ENCODE measurements at places on chromosomes 16 and 17.

- peak; percentile 16 for DNase-seq
Observed at GRCh38 chr17:57956291-57957119, 1.3 kb upstream of the CUEDC1 start.

- no peak for DNase-seq
Observed at GRCh38 chr16:78256686-78257375, 157.4 kb downstream of the WWOX start.

- no peak for DNase-seq
Observed at GRCh38 chr17:68972119-68972704, 17.0 kb upstream of the ABCA8 start.

DNA sequence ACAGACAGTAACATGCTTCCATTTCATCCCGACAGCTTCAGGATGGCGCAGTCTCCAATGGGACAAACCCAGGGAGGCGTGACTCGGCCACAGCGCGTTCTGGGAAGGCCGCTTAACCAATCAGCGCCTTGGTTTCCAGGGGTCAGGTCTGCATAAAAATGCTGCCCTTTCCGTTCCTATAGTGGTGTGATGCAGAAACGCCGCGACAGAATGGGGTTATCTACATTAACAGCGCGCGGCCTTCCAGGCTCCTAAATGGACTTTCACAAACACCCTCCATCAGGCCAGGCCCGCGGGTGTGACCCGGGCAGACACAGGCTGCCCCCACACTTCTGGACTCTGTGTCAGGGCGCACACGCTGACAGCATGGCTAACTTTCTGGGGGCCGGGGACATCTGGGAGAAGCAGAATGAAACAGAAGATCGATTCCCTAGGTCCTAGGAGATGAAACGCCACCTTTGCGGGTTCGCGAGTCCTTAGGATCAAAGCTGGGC is 792 bp downstream of the TMEM231 start:
- DNase-seq, result no peak

DNA sequence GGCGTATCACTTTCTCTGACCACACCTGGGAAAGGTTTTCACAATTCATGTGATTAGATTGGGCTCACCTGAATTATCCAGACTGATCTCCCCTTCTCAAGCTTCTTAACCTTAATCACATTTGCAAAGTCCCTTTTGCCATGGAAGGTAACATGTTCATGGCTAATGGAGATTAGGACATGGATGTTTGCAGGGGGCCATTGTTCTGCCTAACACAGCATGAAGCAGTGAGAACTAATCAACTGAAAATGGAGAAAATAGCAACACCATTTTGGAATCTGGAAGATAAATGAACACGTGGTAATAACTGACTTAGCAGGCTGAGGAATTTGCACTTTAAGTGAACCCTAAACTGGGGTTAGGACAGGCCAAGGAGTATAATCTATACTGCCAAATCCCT is 25.0 kb upstream of the SBK1 start:
- no peak for DNase-seq

DNA sequence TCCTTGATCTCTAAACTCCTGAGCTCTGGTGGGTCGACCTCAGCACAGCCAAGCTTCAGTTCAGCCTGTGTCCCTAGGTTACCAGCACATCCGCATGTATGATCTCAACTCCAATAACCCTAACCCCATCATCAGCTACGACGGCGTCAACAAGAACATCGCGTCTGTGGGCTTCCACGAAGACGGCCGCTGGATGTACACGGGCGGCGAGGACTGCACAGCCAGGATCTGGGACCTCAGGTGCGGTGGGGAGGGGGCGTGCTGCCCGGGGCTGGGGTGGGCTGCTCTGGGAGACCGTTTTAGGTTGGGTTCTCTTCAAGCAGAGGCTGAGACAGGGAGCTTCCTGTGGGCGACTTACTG is 1.1 kb downstream of the MLST8 start:
- DNase-seq, result no peak

GRCh38 chr16:57875347-57875746 is 73.1 kb upstream of the KIFC3 start:
- DNase-seq, result no peak

DNA sequence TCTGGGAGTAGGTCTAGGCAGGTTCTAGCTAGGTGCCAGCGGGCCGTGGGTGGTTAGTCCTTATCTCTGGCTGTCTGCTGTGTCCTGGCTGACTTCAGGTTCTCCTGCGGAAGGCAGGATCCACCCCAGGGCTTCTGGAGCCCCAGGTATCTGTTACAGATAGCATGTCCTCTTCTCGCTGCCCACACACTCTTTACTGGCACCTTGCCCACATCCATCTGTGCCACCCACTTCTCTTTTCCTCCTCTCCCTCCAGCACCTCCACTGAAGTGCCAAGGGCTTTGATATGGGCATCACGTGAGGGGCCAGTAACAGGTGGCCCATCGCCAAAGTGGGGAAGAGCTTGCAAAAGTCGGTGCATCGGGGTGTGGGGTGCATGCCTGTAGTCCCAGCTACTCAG is 4.6 kb upstream of the MPP2 start:
- DNase-seq, result no peak

GRCh38 chr16:30010844-30011713 is at the start of gene DOC2A:
Gene DOC2A, minus strand, starts transcription at chr16:30011027. Its CDS starts 805 bp downstream, at chr16:30010222.
- DNase-seq, result no peak

DNA sequence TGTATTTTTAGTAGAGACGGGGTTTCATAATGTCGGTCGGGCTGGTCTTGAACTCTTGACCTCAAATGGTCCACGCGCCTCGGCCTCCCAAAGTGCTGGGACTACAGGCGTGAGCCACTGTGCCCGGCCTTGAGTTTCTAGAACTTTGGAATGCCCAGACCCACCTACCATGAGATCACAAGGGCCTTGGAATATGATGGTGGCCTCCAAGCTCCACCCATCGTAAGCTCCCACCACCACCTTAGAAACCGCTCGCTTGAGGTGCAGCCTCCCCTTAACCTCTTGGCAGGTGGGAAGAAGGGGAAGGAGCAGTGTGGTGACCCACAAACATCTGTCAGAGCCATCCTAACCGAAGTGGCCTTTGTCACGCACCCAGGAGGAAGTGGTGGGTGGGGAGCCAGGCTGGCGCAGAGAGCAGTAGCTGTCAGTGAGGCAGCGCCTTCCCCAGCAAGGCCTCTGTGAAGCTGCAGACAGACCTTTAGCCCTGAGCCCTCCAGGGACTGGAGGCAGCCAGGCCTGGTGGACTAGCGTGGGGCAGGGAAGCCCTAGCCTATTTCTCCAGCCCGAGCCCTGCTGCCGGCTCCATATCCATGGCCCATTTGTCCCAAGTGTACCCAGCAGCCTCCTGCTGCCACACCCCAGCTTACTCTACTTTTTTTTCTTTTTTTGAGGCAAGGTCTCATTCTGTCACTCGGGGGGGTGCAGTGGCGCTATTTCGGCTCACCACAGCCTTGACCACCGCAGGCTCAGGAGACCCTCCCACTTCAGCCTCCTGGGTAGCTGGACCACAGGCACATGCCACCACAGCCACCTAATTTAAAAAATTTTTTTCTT is 13.1 kb upstream of the SEPHS2 start:
- DNase-seq, result peak; percentile 73

- no peak for DNase-seq
Observed at GRCh38 chr17:67649891-67650290, 67.8 kb upstream of the NOL11 start.

DNA sequence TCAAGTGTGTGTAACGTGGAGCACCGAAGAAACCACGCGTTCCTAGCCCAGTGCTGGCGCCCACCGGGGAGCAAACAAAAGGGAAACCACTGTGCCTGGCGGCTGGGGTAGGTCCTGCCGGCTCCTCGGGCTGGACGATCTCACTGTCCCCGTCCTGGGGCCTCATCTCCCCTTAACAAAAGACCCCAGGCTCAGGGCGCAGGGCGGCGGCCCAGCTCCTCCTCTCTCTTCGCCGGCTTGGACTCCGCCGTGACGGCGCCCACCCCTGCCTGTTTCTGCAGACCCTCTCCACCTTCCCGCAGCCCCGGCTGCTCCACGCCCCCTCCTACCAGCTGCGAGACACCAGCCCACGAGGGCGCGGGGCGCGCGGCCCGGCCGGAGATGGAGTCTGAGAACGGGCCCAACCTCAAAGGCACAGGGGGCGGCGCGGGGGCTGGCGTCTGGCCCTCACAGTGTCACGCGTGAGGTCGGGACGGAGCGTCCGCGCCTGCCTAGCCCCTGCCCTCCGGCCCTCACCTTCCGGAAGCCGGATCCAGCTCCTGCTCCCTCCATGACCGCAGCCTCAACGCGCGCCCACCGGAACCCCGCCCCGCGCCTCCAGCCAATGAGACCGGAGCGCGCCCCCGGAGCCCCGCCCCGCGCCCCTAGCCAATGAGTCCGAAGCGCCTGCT is at the start of gene CENPX:
Gene CENPX, minus strand, starts transcription at position 569 of the 671 bp plus-strand sequence. Its CDS starts 17 bp downstream, at position 552.
- no peak for DNase-seq

DNA sequence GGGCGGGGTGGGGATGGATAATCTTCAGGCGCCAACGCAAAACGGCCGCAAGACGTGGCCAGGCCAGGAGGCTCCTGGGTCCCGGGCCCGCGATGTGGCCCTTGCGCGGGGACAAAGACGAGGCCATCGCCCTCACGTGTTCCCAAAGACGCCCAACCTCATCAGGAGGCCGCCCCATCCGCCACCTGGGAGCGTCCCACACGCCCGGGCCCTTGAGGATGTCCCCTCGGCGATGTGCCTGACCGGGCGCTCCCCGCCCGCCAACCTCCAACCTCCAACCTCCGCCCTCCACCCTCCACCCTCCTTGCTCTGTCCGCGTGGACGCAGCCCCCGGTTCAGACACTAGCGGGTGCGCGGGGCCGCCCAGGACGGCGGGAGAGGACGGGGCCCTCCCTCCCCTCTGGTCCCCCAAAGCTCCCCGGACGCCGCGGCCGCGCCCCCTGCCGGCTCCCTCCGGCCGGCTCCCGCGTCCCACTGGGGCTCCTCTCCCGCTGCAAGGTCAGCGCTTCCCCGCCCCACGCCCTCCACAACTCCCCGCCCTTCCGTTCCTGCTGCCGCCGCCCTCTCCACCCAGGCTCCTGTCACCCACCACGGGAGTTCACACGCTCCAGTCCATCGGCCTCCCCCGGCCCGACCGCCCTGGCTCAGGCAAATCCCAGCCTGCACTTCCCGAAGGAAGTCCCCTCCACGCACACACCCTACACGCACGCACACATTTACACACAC is 250.8 kb upstream of the RPL38 start:
- peak; percentile 30 for DNase-seq

DNA sequence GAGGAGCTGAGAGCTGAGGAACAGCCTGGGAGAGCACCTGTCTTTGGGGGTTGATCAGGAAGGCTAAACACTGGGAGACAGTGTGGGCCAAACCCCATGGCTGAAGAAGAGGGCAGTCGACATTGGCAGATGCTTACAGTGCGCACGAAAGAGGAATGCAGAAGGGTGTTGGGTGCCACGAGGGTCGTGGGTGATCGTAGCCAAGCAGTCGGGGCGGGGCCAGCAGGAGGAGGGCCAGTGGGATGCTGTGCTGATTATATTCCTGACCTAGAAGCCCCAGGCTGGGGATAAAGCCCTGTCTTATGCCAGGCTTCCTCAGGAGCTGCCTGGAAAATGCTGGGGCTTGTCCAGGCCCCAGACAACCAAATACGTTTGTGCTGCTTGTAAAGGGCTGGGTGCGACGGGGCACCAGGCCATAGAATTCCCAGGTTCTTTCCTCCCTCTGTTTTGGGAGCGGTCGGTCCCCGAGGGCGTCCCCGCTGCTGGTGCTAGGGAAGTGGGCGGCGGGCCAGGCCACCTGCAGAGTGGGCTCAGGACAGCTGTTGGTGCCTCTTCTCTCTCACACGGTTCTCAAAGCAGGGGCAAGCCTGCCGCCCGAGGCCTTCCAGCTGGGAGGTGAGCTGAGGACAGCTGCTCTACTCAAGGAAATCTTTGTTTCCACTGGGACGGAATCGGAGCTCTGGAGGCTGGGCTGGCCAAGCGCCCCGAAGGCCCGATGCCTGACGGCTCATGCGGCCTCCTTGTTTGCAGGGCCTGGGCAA is 10.0 kb downstream of the C1QTNF1 start:
- no peak for DNase-seq

Data from stimulated activated CD4-positive, alpha-beta T cell treated with anti-CD3 and anti-CD28 coated beads, Interleukin-4, amount 100 ng/mL, for 48 hours (primary cell).